NCI-H1105 (cell line): ENCODE measurements at places on chromosomes 16 and 17.

- no peak for DNase-seq
Observed at GRCh38 chr16:16151315-16151714, 72.0 kb downstream of the ABCC6 start.

DNA sequence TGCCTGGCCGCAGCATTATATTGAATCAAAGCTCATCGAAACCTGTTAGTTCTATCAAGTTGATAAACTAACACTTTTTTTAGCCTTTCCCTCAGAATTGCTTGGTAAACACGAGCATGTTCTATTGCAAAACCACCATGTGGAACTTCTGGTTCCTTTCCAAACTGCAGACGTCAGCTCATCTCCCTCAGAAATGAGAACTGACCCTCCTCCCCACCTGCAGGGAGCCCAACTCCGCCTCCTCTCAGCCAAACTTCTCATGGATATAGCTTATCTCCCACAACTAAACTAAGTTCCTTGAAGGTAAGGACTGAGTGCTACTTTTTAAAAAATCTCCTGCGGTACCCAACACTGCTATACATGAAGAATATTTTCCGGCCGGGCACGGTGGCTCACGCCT lies 6.7 kb downstream of the SHMT1 start:
- no peak for DNase-seq

DNA sequence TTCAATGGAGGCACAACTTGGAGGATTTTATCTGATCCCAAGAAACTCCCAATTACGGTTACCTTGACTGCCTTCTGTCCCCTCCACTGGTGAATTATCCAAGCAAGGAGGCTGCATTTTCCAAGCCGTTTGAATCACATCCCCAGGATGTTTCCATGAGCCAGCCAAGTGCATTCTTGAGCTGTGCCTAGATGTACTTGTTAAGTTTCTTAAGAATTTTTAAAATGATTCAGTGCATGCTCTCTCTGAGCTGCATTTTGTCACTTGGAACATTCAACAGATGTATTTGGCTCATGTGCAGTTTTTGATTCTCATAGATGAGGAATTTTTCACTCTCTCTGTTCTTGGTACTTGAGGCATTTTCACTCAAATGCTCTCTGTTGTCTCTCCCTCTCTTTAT lies 202.6 kb upstream of the MYOCD start:
- DNase-seq: no peak

GRCh38 chr16:58652741-58653140 lies 23.1 kb upstream of the CNOT1 start:
- no peak for DNase-seq

DNA sequence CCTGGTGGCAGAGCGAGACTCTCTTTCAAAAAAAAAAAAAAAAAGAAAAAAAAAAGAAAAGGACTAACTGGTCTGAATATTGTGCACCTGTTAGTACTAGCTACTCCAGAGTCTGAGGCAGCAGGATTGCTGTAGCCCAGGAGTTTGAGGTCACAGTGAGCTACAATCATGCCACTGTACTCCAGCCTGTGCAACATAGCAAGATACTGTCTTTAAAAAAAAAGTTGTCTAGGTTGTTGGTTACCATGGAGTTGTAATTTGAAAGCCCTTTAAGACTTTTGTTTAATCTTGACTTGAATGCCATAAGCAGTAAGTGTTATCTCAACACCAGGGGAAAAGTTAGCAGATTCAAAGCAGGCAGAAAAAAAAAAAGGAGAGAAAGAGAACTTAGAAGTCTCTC lies 10.9 kb upstream of the C16orf54 start:
- no peak for DNase-seq

DNA sequence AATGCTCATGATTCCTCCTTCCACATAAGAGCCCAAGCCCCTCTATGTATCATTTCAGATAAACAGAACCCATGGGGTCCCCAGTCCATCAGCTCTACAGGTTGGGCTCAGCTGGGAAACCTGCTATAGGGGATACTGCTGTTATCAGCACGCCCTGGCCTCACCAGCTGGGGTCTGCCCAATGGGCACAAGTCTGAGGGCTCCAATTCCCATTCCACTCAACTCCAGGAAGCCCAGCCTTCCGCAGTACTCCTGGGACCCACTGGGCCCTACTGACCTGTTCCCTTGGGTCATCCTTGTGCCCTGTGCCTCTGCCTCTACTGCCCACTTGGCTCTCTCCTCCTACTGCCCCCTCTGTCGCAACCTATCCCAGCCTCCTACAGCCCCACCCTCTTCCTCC lies 16.2 kb upstream of the XYLT2 start:
- DNase-seq: no peak

GRCh38 chr17:55735731-55736405 lies 13.2 kb upstream of the TMEM100 start:
- no peak for DNase-seq

DNA sequence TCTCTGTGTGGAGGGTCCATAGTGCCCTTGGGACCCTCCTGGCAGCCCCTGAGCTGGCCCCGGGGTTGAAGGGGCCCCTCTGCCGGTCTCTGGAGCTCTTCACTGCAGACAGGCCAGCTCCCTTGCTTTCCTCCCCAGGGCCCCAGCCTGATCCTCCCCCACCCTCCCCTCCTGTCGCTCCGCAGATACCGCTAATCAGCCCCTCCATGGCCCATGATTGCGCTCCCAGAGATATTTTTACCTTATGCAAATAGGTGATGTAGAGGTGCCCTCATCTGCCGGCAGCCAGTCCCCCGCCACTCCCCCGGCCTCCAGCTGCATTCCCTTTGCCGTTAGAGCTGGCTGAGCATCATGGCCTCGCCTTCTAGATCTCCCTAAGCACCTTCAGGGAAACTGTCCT lies 9.2 kb downstream of the MMP15 start:
- no peak for DNase-seq

- no peak for DNase-seq
Observed at GRCh38 chr16:24986512-24987303, 28.5 kb downstream of the ARHGAP17 start.

GRCh38 chr16:71426880-71427615 lies 14.8 kb downstream of the TLE7 start:
- no peak for DNase-seq

GRCh38 chr17:83032781-83033180 lies 46.6 kb upstream of the METRNL start:
- DNase-seq: no peak

DNA sequence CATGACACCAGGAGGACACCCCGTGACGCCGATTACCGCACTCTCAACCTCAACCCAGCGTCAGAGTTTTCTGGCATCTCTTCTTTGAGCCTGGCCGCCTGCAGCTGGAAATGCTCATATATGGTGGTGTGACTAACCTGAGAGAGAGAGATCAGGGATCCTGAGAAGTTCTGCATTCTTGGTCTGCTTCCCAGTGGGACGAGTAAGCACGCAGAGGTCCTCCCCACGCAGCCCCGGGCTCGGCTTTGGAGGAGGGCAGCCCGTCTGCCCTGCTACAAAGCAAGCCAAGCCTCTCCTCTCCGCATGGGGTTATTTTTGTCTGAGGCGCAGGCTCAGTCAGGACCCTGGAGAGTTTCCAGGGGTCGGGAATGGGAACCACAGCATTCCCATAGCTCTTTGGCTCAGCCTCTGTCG lies 16.5 kb downstream of the CRISPLD2 start:
- DNase-seq: no peak

- DNase-seq: no peak
Observed at GRCh38 chr17:66661411-66662256, 173.3 kb upstream of the CACNG5 start.

- DNase-seq: no peak
Observed at GRCh38 chr16:15536843-15537242, 102.5 kb downstream of the BMERB1 start.

GRCh38 chr16:50568187-50568815 lies 20.1 kb downstream of the NKD1 start:
- DNase-seq: no peak

DNA sequence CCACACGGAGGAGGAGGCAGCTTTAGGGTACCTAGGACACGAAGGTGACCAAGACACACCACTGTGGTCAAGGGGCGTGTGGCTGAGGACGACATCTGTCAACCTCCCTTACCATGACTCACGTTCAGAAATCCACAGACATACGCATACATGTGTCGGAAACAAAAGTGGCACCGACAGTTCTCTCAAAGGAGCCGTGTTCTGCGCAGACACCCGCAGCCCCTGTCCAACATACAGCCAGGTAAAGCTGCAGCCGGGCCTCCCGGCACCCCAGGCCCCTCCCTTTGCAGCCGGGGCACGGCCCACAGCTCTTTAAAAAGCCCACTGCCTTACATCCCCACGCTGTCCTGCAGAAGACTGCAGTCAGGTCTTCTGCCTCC lies 40.5 kb upstream of the KLHDC4 start:
- DNase-seq: no peak

GRCh38 chr16:57009643-57010170 lies 20.4 kb downstream of the NLRC5 start:
- DNase-seq: no peak

DNA sequence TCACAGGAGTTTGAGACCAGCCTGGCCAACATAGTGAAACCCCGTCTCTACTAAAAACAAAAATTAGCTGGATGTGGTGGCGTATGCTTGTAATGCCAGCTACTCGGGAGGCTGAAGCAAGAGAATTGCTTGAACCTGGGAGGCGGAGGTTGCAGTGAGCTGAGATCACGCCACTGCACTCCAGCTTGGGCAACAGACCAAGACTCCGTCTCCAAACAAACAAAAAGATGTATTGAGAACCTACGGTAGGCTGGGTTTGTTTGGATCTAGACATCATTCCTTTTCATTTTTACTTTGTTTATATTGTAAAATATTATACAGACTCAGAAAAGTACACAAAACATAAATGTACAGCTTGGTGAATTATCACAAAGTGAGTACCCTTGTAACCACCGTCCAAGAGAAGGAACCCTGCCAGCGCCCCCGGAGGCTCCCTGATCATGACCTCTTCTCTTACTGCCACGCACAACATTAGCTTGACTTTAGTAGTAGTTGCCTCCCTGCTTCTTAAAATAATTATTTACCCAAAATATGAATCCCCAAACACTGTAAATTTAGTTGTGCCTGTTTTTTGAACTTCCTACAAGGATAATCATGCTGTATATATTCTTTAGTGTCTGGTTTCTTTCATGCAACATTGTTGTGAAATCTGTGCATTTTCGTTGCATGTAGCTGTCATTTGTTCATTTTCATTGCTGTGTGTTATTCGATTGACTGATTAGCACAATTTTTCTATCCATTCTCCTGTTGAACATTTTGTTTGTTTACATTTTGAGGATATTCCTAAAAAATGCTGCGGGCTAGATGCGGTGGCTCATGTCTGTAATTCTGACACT lies 56.5 kb downstream of the KSR1 start:
- no peak for DNase-seq

GRCh38 chr16:57245472-57246113 lies 534 bp downstream of the ARL2BP start:
- DNase-seq: no peak

- no peak for DNase-seq
Observed at GRCh38 chr16:19601083-19601976, 45.8 kb downstream of the VPS35L start.

DNA sequence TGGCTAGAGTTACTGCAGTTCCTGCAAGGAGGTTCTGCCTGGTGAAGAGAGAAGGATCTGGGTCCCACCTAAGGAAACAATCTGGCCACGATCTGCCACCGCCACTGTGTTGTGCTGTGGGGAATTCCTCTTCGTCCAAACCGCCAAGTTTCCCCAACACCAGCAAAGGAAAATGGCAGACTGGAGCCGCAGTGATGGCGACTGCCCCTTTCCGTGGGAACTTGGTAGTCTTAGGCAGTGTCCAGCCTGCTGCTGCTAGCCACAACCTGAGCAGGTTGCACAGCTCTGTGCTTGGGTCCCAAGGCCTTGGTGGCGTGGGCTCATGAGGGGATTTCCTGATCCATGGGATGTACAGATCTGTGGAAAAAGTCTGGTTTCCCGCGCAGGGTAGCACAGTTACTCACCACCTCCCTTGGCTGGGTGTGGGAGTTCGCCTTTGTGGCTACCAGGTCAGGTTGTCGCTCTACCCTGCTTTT lies 28.6 kb downstream of the NFATC3 start:
- no peak for DNase-seq

DNA sequence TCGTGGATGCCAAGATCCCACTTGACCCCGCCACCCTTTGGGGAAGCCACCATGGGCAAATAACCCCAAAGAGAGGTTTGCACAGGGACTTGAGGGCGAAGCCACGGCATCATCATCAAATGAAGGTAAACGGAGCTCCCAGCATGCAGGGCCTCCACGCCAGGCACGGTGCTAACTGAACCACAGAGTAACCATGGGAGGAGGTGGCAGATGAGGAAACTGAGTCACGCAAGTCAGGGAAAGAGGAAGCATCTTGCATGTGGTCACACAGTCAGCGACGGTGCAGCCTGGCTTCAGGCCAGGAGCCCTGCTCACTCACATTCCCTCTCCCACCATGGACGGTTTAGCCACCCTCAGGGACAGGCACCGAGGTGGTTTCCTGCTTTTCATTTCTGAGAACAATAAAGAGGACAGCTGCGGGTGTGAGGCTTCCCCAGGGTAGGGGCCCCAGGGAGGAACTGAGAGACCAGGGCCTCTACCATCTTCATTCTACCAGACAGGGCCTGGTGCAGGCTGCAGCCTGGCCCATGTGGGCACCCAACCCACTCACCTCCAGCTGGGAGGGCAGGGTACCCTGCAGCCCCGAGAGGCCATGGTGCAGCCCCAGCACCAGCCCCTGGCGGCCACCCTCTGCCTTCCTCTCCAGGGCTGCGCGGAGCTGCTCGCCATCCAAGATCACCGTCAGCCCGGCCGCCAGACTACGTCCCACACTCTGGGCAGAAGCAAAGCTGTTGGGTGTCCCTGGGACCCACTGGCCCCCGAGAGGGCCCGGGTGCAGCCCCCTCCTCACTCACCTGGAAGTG lies 78.3 kb downstream of the RMI2 start:
- no peak for DNase-seq

GRCh38 chr17:66518108-66518507 lies 215.7 kb downstream of the PRKCA start:
- no peak for DNase-seq

DNA sequence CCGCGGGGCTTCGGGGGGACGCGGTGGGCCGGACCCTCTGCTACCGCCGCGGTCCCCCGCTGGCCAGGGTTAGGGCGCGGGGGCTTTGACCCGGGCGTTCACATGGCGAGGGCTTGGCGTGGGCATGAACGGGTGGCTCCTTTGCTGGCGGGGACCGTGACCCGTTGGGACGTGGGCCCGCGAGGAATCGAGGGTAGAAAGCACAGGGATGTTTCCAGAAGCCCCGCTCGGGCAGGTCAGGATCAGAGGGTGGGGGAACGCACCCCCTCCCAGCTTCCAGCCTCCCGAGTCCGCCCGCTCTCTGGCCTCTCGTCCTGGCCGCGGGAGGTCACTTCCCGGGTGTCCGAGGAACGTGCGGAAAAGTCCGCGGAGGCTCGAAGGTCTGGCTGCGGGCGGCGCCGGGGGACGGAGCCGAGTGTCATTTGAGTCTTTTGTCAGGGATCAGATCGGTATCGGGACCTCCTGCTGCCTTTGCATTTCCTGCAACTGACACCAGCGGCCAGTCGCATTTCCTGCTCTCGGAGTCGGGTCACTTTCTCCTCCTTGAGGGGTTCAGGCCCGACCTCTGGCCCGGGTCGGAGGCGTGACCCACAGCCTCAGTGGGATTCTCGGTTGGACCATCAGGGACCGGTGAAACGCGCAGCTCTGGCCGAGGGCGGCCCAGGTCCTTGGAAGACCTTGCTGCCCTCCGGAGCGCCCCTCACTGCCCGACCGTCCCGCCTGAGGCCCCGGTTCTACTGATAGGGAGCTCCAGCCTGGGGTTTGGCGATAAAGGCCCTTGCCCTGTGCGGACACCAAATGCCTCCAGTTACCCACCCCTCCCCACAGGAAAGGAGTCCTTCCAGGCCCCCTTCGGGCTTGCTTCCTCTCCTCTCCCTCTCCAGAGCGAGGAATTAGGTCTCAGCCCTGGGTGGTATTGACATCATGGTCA lies 702 bp upstream of the WNT3 start:
- DNase-seq: no peak

GRCh38 chr16:29910819-29911675 lies 10.8 kb downstream of the ASPHD1 start:
- no peak for DNase-seq
